GM03348 (cell line): ENCODE measurements at places on chromosomes 1 and 21.
A peak's percentile ranks its signal among the peaks of the same experiment; 100 is the strongest.

GRCh38 chr1:21311016-21311415, 20.8 kb upstream of the ECE1 start:
- no peak for DNase-seq

GRCh38 chr21:28537371-28538079, 455.2 kb downstream of the LTN1 start:
- DNase-seq, result peak; percentile 66

DNA sequence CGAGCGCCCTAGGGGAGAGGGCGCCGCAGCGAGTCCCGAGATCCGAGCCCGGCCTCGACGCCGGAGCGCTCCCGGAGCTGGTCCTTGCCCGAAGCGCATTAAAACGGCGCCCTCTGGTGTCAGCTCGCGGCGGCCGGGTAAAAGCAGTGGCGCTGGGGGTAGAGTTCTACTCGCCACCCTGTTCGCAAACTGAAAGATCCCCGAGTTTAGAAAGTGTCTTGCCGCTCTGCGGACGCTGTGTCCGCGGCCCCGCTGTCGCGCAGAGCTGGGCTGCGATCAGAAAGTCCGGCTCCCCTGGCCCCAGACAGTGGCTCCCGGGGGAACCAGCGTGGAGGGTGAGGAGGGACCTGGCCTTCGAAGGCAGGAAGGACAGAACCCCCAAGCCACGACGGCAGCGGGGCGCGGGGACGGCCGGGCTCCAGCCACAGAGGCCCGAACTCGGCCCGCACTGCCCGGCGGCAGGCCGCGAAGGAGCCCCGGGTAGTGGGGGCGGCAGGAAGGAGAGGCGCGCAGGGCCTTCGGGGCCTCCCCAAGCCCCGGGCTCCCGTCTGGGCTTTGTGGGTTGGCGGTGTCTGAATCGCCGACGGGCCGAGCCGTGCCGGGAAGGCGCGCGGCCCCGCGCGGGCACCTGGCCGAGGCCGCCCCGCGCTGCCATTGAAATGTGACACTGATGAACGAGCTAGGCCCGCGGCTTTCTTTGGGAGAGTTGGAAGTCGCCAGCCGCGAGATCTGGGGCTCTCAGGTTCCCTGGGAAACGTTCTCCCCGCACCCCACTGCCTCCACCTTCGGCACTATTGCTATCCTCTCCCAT, 39.1 kb upstream of the NFIA start:
- DNase-seq, result peak; percentile 93

GRCh38 chr1:150560011-150560438, 10.8 kb downstream of the ADAMTSL4 start:
- DNase-seq, result peak; percentile 68

- DNase-seq, result no peak
These were observed 37.6 kb upstream of the MRPS6 start for GRCh38 chr21:34035619-34036354.

DNA sequence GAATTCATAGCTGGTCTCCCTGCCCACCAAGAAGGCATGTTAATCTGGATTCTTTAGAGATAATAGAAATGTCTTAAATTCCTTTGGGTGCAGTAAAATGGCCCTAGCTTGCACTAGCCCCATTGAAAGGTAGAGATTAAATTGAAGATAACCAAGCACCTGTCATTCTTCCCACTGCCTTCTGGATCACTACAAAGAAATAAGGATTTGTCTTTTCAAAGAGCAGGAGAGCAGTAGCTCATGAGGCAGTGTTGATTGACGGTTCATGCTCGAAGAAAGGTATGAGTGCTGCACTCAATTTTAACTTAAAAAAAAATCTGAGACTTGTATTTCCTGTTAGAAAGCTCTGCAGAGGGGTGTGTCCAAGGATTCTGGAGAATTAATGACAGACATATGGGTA, 74.9 kb upstream of the F3 start:
- DNase-seq, result no peak

GRCh38 chr21:38352536-38353219, 95.9 kb downstream of the KCNJ15 start:
- DNase-seq, result peak; percentile 83

DNA sequence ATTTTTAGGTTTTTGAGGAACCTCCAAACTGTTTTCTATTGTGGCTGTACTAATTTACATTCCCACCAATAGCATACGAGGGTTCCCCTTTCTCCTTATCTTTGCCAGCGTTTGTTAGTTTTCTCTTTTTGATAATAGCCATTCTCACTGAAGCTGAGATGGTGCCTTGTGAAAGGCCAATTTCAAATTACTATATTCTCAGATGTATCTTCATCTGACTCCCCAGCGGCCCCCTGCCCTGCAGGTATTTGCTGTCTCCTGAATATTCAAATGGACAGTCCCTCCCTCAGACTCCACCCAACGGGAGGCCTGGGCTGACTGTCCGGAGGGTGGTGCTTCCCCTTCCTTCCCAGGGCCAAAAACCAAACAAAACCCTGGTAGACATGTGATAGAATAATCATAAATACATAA, 33.5 kb upstream of the TARBP1 start:
- DNase-seq, result no peak
